ENCODE measurements at places on chromosomes 6 and 20. TPM values are rescaled to one million over a fixed set of nuclear protein-coding genes. Genes with fewer than 3 reads are reported as not detected.

TNXB gene
- 4.3 TPM for total RNA-seq

ARFGEF3 gene
- total RNA-seq, result 0.55 TPM

GINS1 gene
- total RNA-seq, result 33.5 TPM

CFAP61 gene
- total RNA-seq, result 0.32 TPM

BTN1A1 gene
- total RNA-seq, result not detected

NR2E1 gene
- total RNA-seq, result not detected

HCK gene
- not detected for total RNA-seq

SLC35D3 gene
- not detected for total RNA-seq

C6orf132 gene
- total RNA-seq, result 0.23 TPM

DNA sequence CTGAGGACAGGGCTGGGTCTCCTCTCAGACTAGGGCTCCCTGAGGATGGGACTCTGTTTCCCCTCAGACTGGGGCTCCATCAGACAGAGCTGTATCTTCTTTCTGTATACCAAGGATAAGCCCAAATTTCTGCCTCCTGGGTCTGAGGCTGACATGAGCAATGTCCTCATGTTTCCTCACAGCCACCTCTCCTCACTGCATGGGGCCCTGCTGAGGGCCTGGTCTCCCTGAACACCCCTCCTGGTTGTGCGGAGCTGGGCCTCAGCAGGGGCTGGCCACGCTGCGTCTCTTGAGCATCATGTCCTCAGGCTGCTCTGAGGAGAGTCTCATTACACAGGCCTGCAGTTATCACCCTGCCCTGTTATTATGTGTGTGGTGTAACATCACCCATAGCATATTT lies 144.6 kb downstream of the LRFN2 start:
- peaks cover 6% of the 10 kb centered on the region for H3K4me1 ChIP-seq
- peaks cover 3% of the 10 kb centered on the region for H3K27me3 ChIP-seq
- no peak for DNase-seq

DNA sequence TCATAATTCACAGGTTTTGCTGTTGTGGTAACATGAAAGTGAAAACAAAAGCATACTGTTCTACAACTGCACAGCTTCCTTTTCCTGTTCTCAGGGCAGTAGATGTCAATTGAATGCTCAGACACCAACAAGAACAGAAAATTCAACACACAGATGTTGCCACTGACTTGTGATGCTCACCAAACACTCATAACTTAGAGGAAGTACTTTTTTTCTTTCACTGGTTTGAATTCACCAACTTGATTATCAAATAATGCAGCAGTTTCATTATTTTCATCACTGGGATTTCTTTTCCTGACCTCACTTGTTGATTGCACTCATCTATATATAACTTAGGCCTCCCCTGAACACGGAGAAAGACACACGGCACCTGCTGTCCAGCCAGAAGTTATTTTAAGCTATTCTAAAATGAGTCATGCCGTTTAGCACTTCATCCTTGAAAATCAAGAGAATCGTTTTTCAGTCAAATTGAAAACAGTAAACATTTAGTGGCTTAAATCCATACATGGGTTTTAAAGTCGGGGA lies 949 bp downstream of the TXLNB start:
- H3K27ac ChIP-seq, result peak overlapping the region; percentile 99
- peak; percentile 37 for DNase-seq
- H3K4me3 ChIP-seq, result peak overlapping the region; percentile 61
- peaks cover 36% of the 10 kb centered on the region for H3K4me1 ChIP-seq

GRCh38 chr6:44342489-44342888 lies at the start of gene SPATS1:
Gene SPATS1 (plus strand): TSS chr6:44342650. CDS start chr6:44343096, 446 bp downstream.
- no peak within 1 kb of the TSS for H3K4me3 ChIP-seq
- H3K36me3 ChIP-seq, result no peaks in the 10 kb centered on the region
- H3K27me3 ChIP-seq, result peaks cover 51% of the 10 kb centered on the region
- H3K4me1 ChIP-seq, result peaks cover 2% of the 10 kb centered on the region

- no peaks in the 10 kb centered on the region for H3K4me1 ChIP-seq
- no peaks in the 10 kb centered on the region for H3K27me3 ChIP-seq
- no peak for DNase-seq
- H3K4me3 ChIP-seq, result no peak overlapping the region
Observed at GRCh38 chr20:12113468-12114371, 196.0 kb downstream of the BTBD3 start.

GRCh38 chr6:4345543-4345942 lies 210.2 kb upstream of the ECI2 start:
- H3K27ac ChIP-seq, result no peak overlapping the region
- no peaks in the 10 kb centered on the region for H3K4me1 ChIP-seq
- H3K4me3 ChIP-seq, result no peak overlapping the region
- no peaks in the 10 kb centered on the region for H3K36me3 ChIP-seq

DNA sequence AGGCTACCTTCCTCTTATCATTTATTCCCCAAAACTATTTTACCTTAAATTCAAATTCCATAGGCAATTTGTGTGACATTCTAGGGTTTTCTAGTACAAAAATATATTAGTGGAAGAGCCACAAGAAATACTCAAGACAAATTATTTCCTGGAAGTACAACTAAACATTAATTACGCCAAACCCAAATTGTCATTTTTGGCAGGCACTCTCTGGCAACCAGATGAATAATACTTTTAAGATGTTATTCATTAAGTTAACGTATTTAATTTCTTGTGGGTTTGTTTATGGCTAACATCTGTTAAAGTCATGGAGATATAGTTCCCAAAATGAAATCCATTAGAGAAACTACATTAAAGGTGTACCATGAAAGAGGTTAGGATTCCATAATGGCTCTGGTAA lies 40.5 kb downstream of the HMGN3 start:
- H3K4me3 ChIP-seq, result no peak overlapping the region
- peaks cover 2% of the 10 kb centered on the region for H3K27me3 ChIP-seq
- no peaks in the 10 kb centered on the region for H3K36me3 ChIP-seq
- no peak for DNase-seq
- no peaks in the 10 kb centered on the region for H3K4me1 ChIP-seq

- H3K4me3 ChIP-seq, result no peak overlapping the region
- peak overlapping the region; percentile 1 for H3K27ac ChIP-seq
- no peaks in the 10 kb centered on the region for H3K27me3 ChIP-seq
- no peak for DNase-seq
- H3K4me1 ChIP-seq, result peaks cover 37% of the 10 kb centered on the region
- peaks cover 29% of the 10 kb centered on the region for H3K36me3 ChIP-seq
Observed at GRCh38 chr6:132494954-132495353, 18.0 kb downstream of the STX7 start.

DNA sequence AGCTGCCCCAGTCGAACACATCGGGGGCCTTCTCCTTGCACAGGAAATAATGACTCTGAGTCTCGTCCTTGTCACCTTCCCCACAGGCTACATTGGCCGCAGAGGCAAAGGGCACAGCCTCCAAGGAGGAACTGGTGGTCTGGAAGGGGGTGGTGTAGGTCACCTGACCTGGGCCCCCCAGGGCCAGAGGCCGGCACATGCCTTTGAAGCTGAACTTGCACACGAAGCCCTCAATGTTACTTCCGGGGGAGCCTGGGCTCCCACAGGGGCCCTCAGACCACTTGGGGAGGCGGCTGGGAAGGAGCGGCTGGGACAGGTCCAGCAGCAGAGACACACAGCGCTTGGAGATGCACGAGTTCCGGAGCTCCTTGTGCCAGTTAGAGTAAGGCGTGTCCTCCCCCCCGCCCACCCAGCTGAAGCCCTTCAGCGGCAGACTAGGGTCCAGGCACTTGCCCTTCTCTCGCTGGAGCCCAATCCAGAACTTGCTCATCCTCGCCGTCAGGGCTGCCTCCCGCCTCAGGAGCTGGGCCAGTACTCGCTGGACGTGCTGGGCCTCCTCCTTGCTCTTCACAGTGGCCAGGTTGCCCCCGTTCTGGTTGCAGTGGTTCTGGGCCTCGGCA lies 578 bp downstream of the CD93 start:
- peaks cover 24% of the 10 kb centered on the region for H3K4me1 ChIP-seq
- peak overlapping the region; percentile 26 for H3K4me3 ChIP-seq
- H3K27ac ChIP-seq, result no peak overlapping the region
- peaks cover 4% of the 10 kb centered on the region for H3K27me3 ChIP-seq
- DNase-seq, result no peak

DNA sequence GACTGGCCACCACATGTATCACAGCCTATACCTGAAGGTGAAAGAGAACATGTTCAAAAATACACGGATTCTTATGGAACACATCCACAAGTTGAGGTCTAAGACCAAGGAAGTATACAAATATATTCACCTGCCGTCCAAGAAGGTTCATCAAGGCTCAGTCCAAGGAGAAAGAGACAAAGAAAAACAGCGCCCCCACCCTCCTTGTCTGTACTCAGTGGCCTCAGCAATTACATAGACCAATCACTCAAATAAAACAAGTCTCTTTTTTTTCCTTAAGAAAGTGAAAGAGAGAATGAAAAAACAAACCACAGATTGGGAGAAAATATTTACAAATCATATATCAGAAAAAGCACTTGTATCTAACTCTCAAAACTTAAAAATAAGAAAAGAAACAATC lies 19.5 kb downstream of the CPXM1 start:
- no peak overlapping the region for H3K27ac ChIP-seq
- no peak overlapping the region for H3K4me3 ChIP-seq
- no peak for DNase-seq
- H3K27me3 ChIP-seq, result peaks cover 21% of the 10 kb centered on the region

DNA sequence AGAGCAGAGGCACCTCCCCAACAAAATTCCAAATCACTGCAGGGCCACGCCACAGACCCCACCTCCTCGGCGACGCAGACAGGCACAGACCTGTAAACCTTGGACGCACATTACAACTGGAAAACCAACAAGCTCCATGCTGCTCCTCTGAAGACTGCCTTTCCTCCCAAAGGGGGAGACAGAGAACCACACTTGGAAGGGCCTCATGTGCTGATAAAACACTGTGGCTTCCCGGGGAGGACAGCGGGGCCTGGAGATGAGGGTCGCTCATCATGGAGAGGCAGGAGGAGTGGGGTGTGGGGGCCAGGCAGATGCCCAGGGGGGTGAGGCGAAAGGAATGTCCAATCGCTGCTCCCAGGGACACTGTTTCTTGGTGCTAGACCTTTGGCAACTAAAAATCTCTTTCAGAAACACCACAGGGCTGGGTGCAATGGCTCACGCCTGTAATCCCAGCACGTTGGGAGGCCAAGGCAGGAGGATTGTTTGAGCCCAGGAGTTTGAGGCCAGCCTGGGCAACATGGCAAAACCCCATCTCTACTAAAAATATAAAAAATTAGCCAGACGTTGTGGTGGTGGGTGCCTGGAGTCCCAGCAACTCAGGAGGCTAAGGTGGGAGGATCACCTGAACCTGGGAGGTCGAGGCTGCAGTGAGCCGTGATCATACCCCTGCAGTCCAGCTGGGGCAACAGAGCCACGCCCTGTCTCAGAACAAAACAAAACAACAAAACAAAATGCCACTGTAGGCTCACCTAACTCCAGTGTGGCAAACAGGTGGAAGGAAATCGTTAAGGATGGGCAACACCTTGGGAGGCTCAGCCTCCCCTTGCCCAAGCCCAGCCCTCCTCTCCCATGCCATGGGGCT lies 53.8 kb downstream of the ABHD12 start:
- H3K27ac ChIP-seq, result no peak overlapping the region
- peaks cover 11% of the 10 kb centered on the region for H3K36me3 ChIP-seq
- no peaks in the 10 kb centered on the region for H3K27me3 ChIP-seq
- no peak overlapping the region for H3K4me3 ChIP-seq
- no peak for DNase-seq

DNA sequence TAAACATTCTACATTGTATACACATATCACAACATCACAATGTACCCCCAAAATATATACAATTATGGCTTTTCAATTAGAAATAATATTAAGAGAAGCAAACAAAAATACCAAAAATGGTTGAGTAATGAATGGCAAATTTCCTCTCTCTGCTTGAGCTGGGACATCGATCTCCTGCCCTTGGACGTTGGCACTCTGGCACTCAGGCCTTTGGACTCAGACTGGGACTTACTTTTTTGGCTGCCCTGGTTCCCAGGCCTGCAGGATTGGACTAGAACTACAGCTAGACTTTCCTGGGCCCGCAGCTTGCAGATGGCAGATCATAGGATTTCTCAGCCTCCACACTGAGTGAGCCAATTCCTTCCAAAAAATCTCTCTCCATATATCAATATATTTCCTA lies 52.9 kb upstream of the KCNK16 start:
- no peaks in the 10 kb centered on the region for H3K36me3 ChIP-seq
- no peak for DNase-seq
- peaks cover 3% of the 10 kb centered on the region for H3K27me3 ChIP-seq
- no peak overlapping the region for H3K4me3 ChIP-seq
- H3K27ac ChIP-seq, result no peak overlapping the region
- no peaks in the 10 kb centered on the region for H3K4me1 ChIP-seq

DNA sequence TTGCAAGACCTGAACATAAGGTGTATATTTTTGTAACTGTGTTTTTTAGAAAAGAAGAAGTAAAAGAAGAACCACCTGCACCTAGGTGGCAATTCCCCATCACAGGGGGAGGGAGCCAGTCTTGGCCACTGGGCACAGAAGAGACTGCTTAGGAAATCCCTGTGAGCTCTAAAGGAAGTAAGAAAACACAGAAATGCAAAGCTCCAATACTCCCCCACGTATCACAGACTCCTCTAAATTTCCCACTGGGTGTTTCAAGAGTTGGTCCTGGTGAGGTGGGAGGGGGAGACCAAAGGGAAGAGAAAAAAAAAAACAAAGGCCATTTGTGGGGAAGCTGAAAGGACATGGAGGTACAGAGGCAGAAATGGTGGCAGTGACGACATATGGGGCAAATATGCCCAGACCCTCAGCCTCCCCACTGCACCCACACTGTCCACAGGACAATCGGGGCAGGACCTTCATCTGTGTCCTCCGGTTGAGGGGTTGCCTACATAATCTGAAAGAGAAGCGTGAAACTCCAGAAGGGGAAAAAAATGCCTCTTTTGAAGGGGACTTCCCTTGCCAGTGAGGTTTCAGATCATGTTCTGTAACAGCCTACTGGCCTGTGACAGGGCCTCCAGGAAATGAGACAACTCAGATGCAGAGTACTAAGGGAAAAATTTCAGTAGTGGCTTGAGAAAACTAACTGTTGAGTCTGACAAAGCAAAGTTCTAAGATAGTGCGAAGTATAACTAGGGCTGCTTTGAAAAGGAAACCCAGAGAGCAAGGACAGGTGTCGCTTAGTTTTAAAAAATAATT lies 226.2 kb upstream of the MARCKS start:
- DNase-seq, result no peak
- H3K36me3 ChIP-seq, result no peaks in the 10 kb centered on the region
- peaks cover 20% of the 10 kb centered on the region for H3K4me1 ChIP-seq
- H3K27ac ChIP-seq, result peak overlapping the region; percentile 40
- no peak overlapping the region for H3K4me3 ChIP-seq

DNA sequence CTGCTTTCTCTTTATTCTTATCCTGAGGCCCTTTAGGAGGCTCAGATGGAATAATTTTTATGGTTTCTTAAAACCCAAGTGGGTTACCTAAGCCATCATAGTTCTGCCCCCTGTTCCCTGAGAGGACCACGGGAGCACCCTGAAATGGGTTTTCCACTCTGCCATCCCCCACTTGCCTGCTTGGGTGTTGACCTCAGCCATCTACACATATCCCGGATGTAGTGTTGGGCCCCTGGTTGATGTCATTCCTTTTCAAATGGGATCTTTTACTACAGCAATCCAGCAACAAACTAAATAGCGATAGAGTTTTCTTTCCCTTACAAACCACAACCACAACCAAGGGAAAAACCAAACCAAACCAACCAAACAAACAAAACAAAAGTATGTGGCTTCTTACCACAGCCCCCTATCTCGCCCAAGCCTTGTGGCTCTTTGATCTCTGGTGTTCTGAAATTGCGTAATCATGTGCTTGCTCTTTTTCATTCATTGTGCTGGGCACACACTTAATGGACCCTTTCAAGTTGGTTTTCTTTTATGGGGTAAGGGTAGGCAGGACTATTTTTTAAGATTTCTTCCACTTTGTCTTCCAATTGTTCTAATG lies 154.9 kb downstream of the ESR1 start:
- peaks cover 10% of the 10 kb centered on the region for H3K4me1 ChIP-seq
- no peak overlapping the region for H3K27ac ChIP-seq
- peaks cover 39% of the 10 kb centered on the region for H3K27me3 ChIP-seq
- no peak overlapping the region for H3K4me3 ChIP-seq
- no peaks in the 10 kb centered on the region for H3K36me3 ChIP-seq

Measured in activated T-helper 2 cell treated with anti-CD3 and anti-CD28 coated beads, Interferon-gamma antibody, Interleukin-2, Interleukin-4, amounts not matched to agents 10 μg/mL and 5 μg/mL and 100 μg/mL, durations not matched to agents 14 hours and 24 hours and 36 hours (primary cell).